Germinal center (tissue), 1 donor: ENCODE measurements at places on chromosomes 2 and 18.

- peak; percentile 4 for DNase-seq
Measured at GRCh38 chr2:949384-950079, 1.1 kb upstream of the SNTG2 start.

DNA sequence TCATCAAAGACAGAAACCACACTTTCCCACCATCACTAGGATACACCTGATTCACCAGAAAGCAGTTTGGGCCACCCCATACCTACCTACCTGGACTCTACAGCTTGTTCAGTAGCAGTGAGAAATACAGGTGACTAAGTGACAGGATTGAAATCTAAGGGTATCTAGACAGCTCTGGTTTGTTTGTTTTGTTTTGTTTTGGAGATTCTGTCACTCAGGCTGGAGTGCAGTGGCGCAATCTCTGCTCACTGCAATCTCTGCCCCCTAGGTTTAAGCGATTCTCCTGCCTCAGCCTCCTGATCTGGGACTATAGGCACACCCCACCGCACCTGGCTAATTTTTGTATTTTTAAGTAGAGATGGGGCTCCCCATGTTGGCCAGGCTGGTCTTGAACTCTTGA, 3.1 kb downstream of the TTC21B start:
- no peak for DNase-seq

- no peak for DNase-seq
Measured at GRCh38 chr2:9303528-9304225, 97.1 kb downstream of the ASAP2 start.

DNA sequence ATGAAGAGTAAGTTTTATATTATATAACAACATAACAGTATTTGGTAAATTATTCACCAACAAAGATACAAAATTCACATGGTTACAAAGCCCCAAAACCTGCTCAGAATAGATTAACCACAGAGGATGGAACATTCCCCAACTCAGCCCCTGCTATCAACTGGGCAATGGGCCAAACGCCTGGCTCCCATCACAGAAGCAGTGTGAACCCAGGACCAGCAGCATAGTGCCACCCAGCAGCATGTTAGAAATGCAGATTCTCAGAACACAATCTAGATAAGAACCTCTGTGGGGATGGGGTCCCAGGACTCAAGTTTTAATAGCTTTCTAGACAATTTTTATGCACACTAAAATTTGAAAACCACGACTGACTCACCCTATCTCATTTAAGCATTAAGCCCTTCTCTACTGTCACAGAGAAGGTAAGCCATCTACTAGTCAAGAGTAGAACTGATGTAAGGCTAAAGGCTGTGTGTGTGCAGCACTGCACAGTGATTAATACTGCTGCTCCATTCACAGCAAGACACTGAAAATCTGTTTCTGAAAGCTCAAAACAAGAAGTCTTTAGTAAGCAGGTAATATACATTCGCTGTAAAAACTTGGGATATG, 15.2 kb downstream of the AFG3L2 start:
- no peak for DNase-seq

DNA sequence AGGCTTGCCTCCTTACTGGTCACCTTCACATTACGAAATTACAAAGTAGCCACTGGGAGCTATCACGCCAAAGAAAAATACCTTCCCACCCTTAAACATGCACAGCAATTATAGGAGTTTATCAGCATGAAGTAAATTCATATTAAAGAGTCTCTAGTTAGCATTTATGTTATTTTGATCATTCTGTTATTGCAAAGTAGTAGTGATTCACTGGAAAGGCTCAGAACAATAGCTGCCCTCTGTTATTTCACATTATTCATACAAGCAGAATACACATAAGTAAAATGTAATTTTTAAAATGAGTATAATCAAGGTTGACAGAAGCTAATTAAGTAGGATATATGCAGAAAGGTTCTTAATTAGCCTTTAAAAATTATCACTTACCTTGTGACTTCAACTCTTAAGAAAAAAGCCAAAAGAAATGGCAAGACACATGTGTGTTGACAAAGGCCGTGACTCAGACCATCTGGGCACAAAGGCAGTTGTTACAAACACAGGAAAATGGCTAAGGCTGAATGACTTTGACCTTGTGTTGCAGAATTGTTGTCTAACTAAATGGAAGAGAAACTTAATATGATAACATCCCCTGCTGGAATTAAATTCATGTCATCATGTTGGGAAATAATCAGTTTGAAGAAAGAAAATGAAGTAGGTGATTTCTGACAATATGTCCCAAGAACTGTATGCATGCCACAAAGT, 108.3 kb downstream of the ARL6IP6 start:
- DNase-seq = no peak

DNA sequence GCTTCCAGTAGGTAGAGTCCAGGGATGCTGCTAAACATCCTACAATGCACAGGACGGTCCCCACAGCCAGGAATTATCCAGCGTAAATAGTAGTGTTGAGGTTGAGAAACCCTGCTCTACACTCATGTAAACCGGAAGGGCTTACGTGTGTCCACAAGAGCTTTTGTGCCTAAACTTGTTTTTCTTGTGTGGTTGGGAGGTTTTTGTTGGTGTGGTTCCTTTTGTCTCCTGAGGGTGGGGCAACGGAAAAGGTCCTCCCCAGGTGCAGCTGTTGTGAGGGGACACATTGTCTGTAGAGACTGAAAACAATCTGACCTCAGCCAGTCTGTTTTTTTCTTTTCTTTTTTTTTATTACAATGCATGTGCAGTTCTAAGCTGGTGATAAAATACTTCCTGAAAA, 72.7 kb upstream of the MGAT5 start:
- DNase-seq = no peak

GRCh38 chr2:43619511-43619910, 17.5 kb upstream of the PLEKHH2 start:
- DNase-seq = no peak
